ENCODE measurements at places on chromosomes 13 and 19.

DNA sequence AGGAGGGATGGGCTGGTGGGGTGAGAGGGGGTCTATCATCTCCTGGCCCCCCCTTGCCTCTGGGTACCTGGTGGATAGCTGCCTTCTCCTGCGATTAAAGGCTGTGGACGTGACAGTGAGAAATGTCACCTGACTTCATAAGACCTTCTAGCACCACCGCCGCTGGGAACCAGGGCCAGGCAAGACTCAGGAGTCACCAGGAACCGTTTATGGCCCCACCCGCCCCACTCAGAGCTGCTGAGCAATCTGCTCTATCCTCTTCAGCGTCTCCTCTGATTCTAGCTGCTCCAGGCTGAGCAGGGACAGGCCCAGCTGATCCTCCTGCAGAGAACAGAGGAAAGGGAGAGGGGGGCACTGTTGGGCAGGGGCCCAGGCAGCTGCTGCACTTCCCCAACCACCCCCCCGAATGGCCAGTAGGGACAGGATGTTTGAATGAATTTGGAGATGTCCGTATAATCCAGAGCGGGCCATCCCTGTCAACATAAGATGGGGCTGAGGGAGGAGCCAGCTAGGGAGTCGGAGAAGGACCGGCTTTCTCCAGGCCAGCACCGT, 10.9 kb downstream of the KLC3 start:
- no peak for DNase-seq

DNA sequence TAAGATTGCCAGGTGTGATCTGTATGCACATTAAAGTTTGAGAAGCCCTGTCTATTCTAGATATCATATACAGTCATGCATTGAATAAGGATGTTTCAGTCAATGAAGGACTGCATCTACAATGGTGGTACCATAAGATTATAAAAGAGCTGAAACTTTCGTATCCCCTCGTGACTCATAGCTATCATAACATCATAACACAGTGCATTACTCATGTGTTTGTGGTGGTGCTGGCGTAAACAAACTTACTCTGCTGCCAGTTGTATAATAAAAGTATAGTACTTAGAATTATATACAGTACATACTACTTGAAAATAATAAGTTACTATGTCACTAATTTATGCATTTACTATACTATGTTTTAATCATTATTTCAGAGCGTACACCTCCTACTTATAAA, 489.3 kb downstream of the GPC6 start:
- no peak for DNase-seq

GRCh38 chr13:45733361-45733760, 31.2 kb downstream of the CBY2 start:
- no peak for DNase-seq

DNA sequence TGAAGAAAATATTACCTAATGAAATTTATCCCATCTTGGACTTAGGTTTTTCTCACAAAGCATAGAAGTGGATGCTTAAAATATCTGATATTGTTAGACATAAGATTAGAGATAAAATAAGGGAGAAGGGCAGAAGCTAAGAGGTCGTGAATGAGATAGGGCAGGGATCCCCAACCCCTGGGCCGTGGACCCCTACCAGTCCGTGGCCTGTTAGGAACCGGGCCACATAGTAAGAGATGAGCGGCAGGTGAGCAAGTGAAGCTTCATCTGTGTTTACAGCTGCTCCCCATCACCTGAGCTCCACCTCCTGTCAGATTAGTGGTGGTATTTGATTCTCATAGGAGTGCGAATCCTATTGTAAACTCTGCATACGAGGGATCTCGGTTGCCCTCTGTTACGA, 202.9 kb downstream of the GPC5 start:
- DNase-seq: no peak

DNA sequence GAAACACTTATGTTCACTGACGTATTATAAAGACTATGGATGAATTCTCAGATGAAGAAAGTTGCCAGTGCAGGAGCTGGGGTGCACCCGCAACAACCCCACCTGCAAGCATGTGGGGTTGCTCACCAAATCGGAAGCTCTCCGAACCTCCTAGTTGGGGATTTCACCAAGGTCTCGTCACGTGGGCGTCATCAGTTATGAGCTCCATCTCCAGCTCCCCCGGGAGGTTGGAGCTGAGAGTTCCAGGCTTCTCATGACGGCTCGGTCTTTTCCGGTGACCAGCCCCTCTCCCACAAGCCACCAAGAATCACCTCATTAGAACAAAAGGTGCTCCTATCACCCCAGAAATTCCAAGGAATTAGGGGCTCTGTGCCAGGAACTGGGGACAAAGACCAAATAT, 46.1 kb upstream of the TUBGCP3 start:
- no peak for DNase-seq
